ENCODE measurements at places on chromosomes 3 and 15.

DNA sequence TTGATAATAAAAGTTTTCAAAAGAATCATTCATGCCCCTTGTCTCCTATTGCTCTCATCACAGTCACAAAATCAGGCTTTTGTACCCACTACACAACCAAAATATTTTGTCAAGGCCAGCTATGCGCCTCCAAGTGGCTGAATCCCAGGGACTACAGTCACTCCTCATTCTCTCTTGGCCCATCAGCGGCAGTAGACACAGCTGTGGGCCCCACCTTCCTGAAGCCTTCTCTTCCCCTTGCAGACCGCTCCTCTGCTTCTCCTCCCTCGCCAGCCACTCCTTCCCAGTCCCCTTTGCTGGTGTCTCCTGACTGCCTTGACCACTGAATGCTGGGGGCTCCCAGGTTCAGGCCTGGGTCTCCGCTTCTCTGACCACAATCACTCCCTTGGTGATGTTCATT lies 52.1 kb downstream of the LSM3 start:
- no peak for DNase-seq

- no peak for DNase-seq
Measured at GRCh38 chr3:122298239-122298638, 26.8 kb upstream of the CSTA start.

- DNase-seq = peak; percentile 54
Measured at GRCh38 chr15:49990835-49991545, 128.0 kb downstream of the ATP8B4 start.

- DNase-seq = no peak
Measured at GRCh38 chr15:58069008-58069407, 3.5 kb upstream of the ALDH1A2 start.

DNA sequence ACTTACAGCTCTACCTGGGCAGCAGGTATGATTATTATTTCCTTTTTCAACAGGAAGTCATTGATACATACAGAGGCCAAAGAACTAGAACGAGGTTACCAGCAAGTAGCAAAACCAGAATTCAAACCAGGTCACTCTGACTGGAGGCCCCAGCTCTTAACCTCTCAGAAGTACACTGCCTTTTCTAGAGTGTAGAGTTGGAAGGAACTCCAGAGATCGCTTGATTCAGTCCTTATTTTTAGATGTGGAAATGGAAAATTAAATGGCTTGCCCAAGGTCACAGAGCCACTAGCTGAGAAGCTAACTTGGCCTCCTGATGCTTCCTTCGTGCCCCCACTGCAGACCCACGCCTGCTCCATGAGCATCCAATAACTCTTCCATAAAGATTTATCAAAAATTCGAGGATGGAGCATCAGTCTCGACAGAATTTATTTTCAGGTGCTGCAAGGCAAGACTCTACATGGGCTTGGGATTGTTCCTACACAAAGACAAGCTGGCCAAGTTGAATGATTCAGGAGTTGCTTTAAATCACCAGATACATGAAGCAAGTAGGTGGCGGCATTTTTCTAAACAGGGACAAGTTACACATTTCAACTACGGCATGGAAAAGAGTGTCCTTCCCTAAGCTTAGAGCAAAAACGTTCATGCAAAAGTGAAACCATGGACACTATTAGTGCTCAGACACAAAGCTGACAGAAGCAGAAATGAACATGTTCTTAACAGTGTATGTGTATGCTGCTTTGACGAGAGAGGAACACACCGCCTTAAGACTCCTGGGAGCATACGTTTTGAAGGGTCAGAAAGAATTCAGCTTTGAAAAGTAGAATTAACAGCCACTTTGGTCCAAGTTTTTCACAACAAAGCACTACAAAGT lies 235.7 kb downstream of the THRB start:
- no peak for DNase-seq

- no peak for DNase-seq
Measured at GRCh38 chr3:3586843-3587646, 212.2 kb upstream of the LRRN1 start.

GRCh38 chr15:36921484-36922091 lies 178.8 kb downstream of the MEIS2 start:
- peak; percentile 34 for DNase-seq

- no peak for DNase-seq
Measured at GRCh38 chr3:115616461-115616860, 6.8 kb upstream of the GAP43 start.

GRCh38 chr3:187679638-187680396 lies 9.6 kb upstream of the SST start:
- DNase-seq = peak; percentile 80

- peak; percentile 56 for DNase-seq
Measured at GRCh38 chr3:64903006-64903405, 215.2 kb upstream of the ADAMTS9 start.

DNA sequence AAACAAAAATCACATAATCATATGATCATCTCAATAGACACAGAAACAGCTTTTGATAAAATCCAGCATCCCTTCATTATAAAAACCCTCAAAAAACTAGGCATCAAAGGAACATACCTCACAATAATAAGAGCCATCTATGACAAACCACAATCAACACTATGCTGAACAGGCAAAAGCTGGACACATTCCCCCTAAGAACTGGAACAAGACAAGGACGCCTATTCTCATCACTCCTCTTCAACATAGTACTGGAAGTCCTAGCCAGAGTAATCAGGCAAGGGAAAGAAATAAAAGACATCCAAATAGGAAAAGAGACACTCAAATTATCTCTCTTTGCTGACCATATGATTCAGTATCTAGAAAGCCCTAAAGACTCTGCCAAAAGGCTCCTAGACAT lies 54.9 kb upstream of the SLC12A8 start:
- DNase-seq = no peak

GRCh38 chr3:141368925-141369794 lies 856 bp downstream of the ZBTB38 start:
- DNase-seq = peak; percentile 94

DNA sequence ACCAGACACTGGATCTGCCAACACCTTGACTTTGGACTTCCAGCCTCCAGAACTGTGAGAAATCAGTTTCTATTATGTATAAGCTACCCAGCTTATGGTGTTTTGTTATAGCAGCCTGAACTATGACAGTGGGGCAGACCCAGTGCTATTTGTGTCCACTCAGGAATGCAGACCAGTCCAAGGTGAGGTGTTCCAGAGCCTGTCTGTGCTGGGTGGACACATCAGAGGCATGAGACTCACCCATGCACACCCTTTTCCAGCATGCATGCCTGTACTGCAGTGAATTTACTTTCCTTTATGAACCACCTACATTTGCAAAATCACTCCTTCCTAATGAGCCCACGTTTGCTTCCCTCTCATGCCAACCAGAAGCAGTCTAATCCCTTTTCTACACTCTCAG lies 27.6 kb upstream of the DET1 start:
- DNase-seq = no peak

DNA sequence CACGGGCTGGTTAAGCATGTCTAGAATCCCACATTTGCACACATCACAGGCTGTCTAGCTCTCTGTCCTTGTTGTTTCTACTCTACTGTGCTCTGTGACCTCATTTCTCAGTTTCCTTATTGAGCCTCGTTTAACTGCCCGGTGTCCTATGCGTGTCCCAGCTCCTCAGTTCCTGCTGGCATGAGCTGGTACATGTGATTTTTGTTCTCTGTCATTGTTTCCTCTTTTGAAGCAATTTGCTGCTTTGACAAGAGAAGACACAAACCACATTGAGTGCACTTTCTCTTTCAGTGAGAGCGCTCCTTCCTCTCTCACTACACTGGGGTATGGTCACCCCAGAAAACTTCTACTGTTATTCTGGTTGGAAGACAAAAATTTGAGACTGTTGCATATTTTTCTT lies 563.5 kb downstream of the PDCD6IP start:
- DNase-seq = no peak

GRCh38 chr3:49265661-49266386 lies 11.2 kb downstream of the C3orf62 start:
- no peak for DNase-seq

DNA sequence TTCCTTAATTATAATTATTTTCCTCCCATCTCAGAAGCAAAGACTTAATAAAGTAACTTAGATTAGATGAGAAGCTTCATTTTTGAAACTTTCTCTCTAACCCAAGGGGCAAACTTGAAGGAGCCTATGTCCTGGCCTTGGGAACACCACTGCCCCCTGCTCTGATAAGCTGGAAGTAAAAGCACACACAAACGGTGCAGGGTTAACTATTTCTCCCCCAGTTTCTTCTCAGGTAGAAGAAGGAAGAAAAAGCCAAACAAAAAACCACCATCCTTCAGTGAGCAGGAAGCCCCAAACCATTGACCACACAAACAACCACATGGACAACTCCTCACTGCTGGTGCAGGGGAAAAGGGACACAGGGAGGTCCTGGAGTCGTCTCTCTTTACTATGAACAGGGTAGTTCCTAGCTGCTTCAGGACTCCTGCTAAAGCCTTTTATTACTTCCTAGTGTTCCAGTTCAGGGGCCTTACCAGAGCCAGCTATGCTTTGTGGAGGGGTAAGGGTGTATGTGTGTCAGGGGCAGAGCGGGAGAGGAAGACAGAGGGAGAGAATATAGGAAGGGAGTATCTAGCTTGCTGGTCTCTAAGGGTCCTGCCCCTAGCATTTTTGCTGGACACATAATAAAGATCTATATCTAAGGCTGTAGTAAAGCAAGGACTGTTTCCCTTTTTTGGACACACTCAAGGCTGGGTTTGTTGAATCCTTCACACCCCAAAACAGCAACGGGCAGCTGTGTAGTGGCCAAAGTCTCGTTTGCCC lies 94.0 kb upstream of the UMPS start:
- DNase-seq = no peak

DNA sequence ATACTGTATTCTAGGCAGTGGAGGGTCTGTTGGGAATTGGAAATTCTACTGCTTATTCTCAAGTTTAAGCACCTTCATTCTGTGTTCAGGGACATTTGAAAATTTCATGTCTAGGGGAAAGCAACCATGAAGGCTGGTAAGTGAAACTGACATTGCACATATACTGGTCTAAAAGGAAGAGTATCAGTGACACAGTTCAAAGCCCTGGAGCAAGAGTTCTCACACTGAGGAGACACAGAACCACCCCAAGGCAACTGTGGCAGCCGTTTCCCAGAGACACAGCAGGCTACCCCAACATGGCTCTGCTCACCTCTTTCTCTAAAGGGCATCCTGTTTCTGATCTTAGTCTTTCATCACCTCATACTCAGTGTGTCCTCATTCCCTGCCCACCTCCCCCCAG lies 67.5 kb downstream of the KCNMB2 start:
- DNase-seq = no peak

- DNase-seq = no peak
Measured at GRCh38 chr15:87263871-87264270, 992.7 kb downstream of the NTRK3 start.

DNA sequence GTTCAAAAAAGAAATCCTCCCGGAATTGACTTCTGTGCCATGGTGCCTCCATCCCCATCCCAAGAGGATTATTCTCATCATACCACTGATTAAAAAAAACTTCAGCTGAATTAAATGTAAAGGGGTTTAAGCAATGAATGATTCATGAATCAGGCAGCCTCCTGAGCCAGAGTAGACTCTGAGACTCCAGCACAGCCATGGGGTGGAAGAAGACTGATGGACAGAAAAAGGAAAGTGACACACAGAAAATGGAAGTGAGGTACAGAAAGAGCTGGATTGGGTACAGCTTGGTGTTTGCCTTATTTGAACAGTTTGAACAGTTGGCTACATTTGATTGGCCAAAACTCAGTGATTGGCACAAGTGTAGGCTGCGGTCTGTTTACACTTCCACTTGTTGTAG lies 224.8 kb upstream of the ATP10A start:
- DNase-seq = no peak

DNA sequence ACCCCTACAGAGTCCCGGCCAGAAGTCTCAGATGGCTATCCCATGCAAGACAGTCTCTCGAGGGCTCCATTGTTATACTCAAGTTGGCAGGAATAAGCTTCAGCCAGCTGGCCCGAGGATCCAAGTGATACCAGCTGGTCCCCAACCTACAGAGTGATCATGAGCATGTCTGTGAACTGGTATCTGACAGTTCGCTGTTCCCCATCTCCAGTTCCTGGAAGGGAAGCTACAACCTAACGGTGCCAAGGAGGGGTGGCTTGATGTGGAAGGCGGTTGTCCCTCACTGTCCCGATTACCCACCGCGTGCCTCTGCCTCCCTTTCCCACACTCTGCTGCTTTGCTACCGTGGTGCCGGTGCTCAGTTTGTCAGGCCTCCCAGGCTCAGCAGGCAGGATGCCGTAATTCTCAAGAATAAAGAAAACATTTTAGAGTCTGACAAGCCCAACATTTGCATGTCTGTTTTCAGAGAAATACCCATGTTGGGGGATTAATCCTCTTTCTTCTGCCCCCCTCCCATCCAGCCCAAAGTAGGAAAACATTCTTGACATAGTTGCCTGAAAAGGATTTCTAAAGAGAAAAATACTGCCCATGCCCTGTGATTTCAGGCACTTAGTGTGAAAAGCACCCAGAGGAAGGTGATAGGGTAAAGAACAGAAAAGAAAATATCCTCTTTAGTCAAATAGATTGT lies 49.4 kb upstream of the HES1 start:
- no peak for DNase-seq

GRCh38 chr3:10332481-10333348 lies 11.8 kb upstream of the SEC13 start:
- DNase-seq = no peak

DNA sequence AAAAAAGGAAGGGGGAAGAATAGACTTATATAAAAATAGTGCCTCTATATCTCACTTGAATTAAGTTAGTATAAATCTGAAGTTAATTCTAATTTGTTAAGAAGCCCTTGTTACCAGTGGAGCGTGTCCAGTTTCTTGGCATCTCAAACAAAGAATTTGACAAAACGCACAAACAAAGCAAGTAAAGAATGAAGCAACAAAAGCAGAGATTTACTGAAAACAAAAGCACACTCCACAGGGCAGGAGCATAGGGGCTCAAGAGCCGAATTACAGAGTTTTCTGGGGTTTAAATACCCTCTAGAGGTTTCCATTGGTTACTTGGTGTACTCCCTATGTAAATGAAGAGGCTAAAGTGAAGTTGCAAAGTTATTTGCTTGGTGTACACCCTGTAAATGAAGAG lies 34.0 kb upstream of the GK5 start:
- no peak for DNase-seq

DNA sequence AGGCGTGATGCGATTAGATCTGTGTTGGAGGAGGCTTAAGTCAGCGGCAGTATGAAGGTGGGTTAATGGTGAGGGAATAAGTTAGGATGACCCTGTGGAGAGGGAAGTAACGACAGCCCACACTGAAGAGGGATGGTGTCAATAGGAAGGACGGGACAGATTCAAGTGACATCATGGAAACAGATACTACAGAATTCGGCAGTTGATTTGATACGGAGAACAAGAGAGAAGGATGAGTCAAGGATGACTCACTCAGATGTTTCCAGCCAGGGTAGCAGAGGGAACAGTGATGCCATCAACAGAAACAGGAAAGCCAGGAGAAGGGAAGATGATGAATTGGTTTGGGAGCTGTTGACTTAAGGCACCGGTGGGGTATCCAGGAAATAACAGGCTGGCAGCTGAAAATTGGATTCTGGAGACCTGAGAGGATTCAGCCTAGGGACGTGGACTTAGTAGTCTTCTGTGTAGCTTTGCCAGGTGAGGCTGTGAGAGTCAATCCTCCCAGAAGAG lies 38.0 kb downstream of the SHC4 start:
- peak; percentile 94 for DNase-seq

GRCh38 chr3:189094539-189094938 lies 77.2 kb upstream of the TPRG1 start:
- DNase-seq = no peak

Data from cardiac fibroblast (primary cell).